Posterior cingulate gyrus (tissue), 11 donors: ENCODE measurements at places on chromosomes 3 and 15.

DNA sequence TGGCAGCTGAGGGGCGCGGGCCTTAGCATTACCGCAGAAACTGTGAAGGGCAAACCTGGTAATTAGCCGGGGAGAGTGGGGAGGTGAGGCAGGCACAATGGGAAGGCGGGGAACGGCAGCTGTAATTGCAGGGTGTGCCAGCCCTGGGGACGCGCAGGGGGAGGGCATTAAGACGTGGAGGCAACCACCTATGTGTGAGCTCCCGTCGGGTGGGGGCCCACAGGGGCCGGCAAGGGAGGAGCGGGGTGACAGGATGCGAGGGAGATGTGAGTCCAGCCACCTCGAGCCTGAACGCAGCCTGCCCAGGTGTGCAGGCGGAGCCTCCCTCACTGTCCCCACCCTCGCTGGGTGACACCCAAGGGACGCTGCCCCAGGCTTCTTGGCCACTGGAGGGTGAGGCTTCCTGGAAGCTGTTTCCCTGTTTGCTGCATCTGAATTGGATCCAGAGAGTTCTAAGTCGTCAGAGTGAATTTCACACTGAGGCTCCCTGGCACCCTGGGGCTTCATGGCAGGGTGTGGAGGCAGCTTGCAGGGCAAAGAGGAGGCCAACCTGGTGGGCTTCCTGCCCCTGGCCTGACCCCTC is 130.6 kb upstream of the MEF2A start:
- peak; percentile 12 for DNase-seq

GRCh38 chr3:39260957-39261356 is 18.9 kb downstream of the CX3CR1 start:
- no peak for DNase-seq

- DNase-seq: no peak
Measured at GRCh38 chr3:190990898-190991297, 128.4 kb upstream of the GMNC start.

- DNase-seq: no peak
Measured at GRCh38 chr3:152443212-152444023, 174.7 kb downstream of the MBNL1 start.

DNA sequence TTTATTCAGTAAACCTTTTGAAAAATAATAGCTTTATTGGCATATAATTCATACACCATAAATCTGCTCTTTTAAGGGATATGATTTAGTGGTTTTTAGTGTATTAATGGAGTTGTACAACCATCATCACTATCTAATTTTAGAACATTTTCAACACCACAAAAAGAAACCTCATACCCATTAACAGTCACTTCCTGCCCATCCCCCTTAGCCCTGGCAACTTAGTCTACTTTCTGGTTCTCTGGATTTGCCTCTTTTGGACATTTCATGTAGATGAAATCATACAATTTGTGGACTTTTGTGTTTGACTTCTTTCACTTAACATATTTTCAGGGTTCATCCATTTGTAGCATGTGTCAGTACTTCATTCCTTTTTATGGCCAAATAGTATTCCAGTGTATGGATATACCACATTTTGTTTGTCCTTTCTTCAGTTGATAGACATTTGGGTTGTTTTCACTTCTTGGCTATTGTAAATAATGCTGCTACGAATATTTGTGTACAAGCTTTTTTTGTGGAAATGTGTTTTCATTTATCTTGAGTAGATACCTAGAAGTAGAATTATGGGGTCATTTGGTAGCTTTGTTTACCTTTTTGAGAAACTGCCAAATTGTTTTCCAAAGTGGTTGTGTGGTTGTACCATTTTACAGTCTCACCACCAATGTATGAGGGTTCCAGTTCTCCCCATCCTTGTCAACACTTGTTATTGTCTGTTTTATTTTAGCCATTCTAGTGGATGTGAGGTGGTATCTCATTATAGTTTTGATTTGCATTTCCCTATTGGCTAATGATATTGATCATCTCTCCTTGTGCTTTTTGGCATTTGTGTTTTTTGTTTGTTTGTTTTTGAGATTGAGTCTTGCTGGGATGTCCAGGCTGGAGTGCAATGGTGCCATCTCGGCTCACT is 45.8 kb downstream of the SMAD3 start:
- no peak for DNase-seq

DNA sequence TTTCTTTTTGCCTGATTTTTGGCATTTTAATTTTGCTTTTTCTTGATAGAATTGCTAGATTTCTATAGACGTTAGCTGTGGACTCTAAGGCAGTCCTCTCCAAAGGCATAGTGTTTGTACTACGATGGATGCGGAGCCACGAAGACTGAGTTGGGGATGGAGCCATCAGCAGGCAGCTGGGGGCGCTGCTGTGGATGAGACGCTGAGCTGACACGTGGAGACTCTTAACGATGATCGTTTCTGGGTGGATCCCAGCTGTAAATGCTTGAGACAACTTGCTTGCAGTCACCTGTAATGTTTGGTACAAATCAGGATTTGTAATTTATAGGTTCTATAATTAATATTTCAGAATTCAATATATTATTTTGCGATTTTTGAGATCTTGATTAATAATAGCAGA is 13.3 kb upstream of the PPP1R2 start:
- no peak for DNase-seq

- DNase-seq: no peak
Measured at GRCh38 chr3:194381460-194381875, 11.9 kb upstream of the LRRC15 start.

DNA sequence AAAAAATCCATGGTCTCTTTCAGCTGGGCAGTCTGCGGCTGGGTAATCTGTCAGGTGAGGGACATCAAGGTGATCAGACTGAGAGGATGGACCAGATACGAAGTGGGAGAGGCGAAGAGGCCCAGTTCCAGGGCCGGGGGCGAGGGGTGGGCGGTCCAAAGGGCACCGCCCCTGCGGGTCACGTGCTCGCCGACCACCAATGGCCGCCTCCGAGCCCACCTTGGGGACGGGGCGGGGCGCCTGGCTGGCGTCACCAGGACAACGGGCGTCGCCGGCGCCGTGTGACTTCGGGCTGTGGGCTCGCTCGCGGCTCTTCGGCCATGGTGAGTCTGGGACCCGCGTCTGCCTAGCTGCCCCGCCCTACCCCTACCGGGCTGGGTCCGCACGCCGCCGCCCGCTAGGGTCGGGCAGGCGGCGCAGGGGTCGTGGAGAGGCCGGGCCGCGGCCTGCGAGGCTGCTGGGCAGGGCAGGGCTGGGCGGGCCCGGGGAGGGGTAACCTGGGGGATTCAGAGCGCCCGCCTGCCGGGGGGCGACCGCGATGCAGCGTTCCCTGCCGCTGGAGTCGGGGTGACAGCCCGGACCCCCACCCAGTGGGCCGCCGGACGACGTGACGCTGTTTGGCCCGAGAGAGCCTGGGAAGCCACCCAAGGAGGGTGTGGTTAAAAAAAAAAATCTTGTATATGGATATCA is at the start of gene FBXL2:
Gene FBXL2 (plus strand): TSS at position 250 of the 690 bp plus-strand sequence. CDS start 71 bp downstream, at position 321.
- peak; percentile 38 for DNase-seq

GRCh38 chr3:171248426-171249111 is 211.6 kb downstream of the TNIK start:
- no peak for DNase-seq

- DNase-seq: no peak
Measured at GRCh38 chr15:75200765-75201615, 692 bp upstream of the C15orf39 start.

GRCh38 chr3:11641316-11641682 is 2.4 kb downstream of the VGLL4 start:
- no peak for DNase-seq

GRCh38 chr15:45331972-45332371 is 46.4 kb downstream of the GATM start:
- no peak for DNase-seq

DNA sequence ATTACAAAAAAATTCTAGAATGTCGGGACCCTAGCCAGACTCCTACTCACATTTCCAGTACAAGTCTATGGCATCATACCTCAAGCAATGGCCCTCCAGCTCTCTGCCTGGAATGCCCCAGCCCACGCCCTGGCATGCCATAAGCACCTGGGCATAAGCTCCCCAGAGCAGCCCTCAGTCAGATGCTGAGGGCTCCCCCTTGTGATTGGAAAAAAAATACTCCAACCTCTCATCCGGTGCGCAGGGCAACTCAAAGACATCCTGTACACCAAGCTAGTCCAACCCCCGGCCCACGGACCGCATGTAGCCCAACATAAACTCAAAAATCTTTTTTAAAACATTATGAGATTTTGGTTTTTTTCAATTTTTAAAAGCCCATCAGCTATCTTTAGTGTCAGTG is 115.4 kb downstream of the NEK10 start:
- DNase-seq: peak; percentile 68
